Stimulated activated CD4-positive, alpha-beta T cell treated with anti-CD3 and anti-CD28 coated beads, Interleukin-1b, Interleukin-23, amount 100 ng/mL, for 48 hours (primary cell): ENCODE measurements at places on chromosomes 13 and 19.
A peak's percentile ranks its signal among the peaks of the same experiment; 100 is the strongest.

- peak; percentile 44 for DNase-seq
These were observed 62.3 kb downstream of the KCNC3 start for GRCh38 chr19:50266896-50267295.

DNA sequence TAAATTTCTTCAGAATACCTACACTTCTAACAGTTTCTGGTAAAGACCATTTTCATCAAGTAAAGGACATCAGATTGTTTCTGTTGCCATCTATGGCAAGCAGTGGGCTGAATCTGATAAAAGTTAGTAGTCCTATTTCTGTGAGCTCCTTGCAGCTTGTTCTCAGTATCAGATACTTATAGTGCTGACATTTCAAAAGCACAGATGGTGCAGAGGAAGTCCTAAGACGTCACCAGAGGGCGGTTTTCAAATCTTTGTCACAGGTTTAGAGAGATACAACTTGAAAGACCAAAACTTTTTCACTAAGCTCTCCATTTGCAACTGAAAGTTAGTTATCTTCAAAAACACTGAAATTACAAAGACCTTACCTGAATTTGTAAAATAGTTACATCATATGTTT is 719.8 kb downstream of the SLITRK1 start:
- DNase-seq: no peak

DNA sequence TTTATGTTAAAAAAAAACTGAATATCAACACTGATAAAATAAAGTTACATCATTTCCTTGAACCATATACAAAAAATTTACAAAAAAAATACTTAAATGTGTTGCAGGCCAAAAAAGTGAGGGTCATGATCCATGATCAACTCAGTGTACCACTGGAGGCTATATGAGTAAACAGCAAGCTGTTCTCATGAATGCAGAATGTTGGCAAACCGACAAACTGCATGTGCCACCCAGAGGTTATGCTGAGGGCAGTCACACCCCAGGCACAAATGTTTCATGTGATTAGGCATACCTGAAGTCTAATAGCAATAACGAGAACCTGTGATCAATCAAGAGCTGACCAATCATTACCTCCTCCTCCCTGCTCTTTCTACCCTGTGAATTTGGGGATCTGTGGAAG is 91.9 kb downstream of the ZNF431 start:
- no peak for DNase-seq

DNA sequence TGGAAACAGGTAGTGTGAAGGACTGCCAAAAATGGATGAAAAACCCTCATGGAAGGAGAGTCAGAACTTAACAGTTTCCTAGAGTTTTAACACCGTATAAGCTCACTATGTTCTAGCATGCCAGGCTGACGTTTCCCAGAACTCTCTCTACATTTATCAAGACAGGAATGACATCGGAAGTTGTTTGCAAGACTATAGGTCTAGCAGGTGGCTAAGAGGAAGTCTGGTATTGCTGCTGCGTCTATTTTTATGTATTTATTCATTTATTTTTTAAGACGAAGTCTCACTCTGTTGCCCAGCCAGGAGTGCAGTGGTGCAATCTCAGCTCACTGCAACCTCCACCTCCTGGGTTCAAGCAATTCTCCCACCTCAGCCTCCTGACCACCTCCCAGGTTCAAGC is 20.5 kb upstream of the ARL11 start:
- no peak for DNase-seq

GRCh38 chr13:94561126-94561525 is 34.8 kb downstream of the TGDS start:
- no peak for DNase-seq

GRCh38 chr13:32135056-32135390 is 103.4 kb downstream of the FRY start:
- DNase-seq: no peak

DNA sequence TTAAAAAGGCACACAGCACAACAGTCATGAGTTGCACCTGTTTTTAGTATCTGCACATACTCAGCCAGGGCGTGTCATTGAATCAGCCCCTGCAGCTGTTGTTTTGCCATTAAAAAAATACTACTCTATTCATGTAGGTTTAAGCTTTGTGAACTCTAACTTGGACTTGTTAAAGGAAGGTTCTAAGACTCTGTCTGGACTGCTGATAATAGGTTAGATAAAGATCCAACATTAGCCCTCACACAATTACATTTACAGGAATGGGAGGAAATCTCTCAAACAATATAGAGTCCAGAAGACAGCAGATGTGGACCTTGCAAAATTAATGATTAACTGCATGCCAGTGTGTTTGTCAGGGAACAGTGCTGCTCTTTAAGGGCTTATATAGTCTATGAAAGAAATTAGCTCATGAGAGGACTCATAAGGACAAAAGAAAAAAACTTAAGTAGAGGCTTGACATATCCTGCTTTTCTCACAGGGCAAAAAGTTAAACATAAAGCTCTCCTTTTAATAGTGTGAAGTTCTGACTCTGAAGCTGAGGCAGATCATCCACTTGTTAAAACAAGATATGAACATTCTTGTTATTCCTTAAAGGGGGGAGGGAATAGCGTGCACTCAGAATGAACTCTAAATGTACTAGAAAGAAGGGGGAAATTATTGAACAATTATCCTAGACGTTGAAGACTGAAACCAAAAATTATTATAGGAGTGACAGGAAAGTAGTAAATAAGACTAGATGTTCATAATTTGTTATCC is 243.6 kb downstream of the NDFIP2 start:
- DNase-seq: no peak

- DNase-seq: no peak
These were observed 20.4 kb upstream of the ARGLU1 start for GRCh38 chr13:106588367-106588766.

- no peak for DNase-seq
These were observed 1.1 kb upstream of the SH2D3A start for GRCh38 chr19:6768236-6768785.

DNA sequence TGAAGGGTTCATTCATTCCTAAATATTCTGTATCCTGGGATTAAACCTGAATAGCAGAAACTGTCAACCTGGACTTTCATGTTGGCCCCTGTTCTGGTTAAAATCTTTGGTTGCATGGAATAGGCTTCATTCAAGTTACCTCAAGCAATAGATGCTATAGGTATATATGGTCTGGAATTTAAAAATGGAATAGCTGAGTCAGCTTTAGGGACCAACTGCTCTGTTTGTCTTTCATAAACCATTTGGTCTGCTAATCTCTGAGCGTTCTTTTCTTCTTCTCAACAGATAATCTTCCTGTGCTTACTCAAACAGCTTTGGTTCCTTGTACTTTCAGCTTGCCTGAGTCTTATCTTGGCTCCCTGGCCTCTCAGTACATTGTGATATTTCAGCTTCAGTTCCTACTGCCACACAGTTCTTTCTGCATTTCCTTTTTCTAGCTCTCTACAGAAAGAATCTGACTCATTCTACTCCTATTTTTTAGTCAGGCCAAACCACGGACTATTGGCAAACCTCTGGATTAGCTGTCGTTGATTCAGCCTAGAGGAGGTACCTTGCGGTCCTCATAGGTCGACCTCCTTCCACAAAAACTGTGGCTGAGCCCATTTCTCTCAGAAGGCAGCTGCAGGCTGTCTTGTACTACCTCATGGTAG is 35.9 kb upstream of the MAB21L1 start:
- no peak for DNase-seq
